ENCODE measurements at places on chromosomes 13 and 19.

- no peak for DNase-seq
Observed at GRCh38 chr19:56667311-56667870, 4.2 kb downstream of the ZNF835 start.

DNA sequence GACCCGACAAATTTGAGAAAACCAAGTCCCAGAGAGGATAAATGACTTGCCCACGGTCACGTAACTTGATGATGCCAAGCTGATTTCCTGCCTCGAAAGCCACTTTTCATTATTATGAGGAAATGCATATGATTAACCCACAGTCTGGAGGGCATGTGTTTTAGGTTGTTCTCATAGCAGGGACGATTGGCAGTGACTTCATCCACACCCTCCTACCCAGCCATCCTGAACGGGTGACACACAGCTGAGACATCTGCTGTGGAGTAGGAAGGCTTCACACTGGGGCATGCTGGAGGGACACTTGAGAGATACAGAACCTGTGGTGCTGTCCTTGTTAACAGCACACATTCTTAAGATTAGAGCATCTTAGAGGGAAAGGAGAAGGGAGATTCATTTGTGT, 65.4 kb upstream of the WDFY2 start:
- no peak for DNase-seq

DNA sequence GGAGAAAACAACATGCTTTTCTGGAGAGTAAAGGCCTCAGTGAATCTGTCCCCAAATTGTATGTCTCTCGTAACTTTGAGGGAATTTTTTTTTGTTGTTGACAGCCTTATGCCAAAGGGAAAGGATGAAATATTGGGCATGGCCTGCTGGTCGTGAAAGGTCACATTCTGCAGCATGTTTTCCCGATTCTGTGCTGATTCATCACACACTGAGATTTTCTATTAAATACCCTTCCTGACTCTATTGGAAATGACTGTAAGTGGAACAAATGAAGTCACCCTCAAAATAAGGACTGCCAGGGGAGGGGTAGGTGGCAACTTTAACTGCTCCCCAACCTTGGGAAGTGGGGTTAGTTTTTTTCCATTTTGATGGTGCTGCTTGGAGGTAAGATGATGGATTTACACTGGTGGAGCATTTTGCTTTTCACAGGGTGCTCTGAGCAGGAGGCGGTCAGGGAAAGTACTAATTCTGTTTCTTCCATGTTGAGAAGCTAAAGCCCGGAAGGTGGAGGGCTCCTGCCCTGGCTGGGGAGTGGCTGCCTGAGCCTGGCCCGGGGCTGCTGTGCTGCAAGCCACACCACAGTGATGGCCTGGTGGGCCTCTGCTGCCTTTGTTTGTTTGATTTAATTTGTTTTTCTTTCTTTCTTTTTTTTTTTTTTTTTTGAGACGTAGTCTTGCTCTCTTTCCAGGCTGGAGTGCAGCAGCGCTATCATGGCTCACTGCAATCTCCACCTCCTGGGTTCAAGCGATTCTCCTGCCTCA, 116.8 kb upstream of the SPATA13 start:
- DNase-seq = no peak

DNA sequence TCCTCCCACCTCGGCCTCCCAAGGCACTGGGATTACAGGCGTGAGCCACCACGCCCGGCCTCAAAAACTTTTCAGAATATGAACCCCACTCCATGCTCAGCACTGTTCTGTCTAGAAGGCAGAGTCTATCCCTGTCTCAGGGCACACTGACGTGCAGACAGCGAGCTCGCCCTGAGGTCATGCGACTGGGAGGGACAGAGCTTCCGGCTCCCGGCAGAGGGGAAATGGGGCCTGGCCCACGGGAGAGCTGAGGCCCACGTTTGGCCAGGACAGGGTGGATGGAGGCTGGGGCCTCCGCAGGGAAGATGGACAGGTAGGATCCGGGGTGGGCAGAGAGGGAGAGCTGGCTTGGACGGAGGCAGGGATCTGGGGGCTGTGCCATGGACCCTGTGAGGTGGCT, 2.8 kb upstream of the AZU1 start:
- DNase-seq = no peak

DNA sequence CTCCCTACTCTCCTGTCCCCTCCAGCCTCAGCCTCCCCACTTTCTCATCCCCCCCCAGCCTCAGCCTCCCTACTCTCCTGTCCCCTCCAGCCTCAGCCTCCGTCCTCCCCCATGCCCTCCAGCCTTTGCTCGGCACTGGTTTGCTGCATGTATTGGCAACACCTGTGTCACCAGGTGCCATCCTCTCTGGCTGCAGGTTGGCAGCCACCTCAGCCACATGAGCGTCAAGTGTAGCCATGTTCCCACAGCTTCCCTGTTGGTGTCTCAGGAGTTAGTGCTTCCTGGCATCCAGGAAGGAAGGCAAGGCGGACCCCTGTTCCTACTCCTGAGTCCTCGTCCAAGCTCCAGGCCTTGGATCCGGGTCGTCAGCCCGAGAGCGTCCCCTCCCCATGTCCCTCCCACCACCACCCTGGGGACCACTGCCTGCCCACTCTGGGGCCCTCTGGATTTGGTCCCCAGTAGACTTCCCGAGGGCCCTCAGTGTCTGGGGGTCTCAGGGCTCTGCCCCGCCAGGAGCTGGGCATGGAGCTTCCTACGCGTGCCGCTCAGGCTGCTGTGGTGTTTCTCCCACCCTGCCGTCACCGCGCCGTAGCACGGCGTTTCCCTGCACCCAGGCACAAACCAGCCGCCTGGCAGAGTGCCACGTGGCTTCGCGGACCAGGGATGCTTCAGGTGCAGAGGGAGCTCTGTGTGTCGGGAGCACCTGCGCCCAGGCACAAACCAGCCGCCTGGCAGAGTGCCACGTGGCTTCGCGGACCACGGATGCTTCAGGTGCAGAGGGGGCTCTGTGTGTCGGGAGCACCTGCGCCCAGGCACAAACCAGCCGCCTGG, 128.3 kb upstream of the MCF2L start:
- no peak for DNase-seq

- no peak for DNase-seq
Observed at GRCh38 chr19:18939922-18940768, 872 bp downstream of the HOMER3 start.

GRCh38 chr13:83125791-83126190, 756.5 kb downstream of the SLITRK1 start:
- DNase-seq = no peak

DNA sequence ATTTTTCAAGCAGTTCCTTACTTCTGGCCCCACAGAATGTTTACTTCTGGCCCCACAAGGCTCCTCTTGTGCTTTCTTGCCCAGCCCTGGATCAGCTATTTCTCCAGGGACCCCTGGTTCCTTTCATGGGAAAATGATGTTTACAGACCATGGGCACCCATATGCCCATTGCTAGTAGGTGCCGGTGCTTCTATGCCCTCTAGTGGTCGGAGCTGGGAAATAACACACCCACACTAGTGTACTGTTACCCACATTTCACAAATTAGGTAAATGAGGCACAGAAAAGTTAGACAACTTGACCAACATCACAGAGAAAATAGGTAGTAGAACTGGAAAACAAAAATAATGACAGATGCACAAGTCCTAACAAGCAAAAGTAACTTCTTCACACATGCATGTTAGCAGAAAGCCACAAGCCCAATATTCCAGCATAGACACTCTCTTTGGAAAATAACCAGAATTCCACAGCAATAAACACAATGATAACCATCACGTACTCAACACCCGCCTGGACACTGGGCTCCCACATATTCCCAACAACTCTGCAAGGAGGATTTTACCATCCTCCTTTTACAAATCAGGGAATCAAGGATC, 1.3 kb upstream of the CEACAM6 start:
- DNase-seq = peak; percentile 69

GRCh38 chr19:3343619-3344502, 22.5 kb upstream of the NFIC start:
- DNase-seq = peak; percentile 57

GRCh38 chr13:102373221-102373620, 28.6 kb downstream of the FGF14 start:
- DNase-seq = no peak

- DNase-seq = no peak
Observed at GRCh38 chr13:45206340-45206739, 5.5 kb upstream of the KCTD4 start.

- DNase-seq = no peak
Observed at GRCh38 chr13:29423050-29423449, 172.4 kb downstream of the SLC7A1 start.

- peak; percentile 7 for DNase-seq
Observed at GRCh38 chr13:112905990-112906641, 62.9 kb upstream of the MCF2L start.

DNA sequence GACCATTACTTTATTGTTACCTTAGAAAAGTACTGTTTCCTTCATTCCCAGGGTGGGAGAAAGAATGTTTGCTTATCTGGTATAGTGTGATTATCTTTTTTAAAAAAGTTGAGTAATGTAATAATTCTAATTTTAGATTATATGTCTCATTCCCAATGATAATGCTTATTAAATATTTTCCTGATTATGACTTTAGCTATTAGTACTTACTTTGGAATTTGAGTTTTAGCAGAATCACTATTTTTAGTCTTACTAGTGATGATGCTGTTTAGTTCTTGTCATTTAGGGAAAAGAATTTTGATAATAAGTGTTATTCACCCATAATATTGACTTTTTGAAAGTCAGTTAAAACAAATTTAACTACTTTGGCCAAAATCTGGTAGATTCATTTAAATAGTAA, 95.2 kb downstream of the FRY start:
- no peak for DNase-seq
